Left lobe of liver (tissue), 2 donors: ENCODE measurements at places on chromosomes 1 and 21.
A peak's percentile ranks its signal among the peaks of the same experiment; 100 is the strongest.

GRCh38 chr1:184289825-184290550, 96.8 kb upstream of the C1orf21 start:
- no peak for DNase-seq

DNA sequence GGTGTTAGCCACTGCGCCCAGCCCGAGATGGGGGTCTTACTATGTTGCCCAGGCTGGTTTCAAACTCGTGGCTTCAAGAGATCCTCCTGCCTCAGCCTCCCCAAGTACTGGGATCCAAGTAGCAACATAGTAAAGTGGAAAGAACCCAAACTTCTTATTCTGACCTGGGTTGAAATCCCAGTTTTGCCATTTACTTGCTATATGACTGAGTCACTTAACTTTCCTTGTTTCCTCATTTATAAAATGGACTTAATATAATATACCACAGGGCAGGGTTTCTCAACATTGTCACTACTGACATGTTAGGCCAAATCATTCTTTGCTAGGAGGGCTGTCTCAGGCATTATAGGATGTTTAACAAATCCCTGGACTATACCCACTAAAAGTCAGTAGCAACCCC, 6.7 kb downstream of the PFDN2 start:
- DNase-seq: no peak

GRCh38 chr1:75582725-75583261, 28.1 kb downstream of the SLC44A5 start:
- DNase-seq: no peak

DNA sequence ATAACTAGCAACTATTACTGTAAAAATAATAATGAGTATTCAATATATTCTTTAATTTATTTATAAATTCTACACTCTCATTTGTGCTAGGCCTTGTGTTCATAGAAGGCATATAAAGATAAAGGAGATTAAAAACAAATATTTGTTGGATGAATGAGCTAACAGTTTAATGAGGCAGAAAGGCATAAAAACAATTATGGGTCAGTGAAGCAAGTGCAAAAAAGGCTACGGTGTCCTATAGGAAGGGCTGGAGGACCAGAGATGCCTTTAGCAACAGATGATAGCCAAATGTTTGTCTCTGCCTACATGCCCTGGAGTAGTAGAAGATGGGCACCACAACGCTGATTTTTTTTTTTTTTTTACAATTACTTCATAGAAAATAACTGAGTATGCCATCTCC, 45.7 kb downstream of the PTGS2 start:
- DNase-seq: no peak

DNA sequence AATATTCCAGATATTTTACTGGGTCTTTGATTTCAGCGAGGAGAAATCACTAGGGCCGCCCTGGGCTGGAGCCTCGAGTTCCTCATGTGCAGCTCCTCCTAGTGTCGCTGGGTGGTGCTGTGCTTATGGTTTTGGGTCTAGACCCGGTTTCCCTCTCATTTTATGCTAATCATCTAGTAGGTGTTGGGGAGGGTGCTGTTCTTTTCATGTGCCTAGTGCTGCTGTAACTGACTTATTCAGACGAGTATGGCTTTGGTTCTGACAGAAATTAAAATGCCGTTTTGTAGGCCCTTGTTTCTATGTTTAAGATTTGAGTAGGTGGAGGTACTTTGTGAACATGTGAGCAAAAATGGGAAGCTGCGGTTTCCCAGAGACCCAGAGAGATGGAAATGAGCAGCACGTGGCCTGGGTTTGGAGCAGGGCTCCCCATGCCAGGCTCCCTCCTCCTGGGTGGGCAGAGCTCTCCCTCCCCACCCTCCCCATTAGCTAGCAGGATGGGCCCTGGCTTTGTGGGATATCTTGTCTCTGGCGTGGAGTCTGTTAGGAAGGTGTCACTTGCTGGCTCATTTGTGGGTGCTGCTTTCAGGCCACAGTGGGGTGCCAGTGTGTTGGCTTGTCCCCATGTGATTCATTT, 74.0 kb upstream of the GPR88 start:
- DNase-seq: peak; percentile 68

GRCh38 chr1:10032590-10033358, at the start of gene UBE4B:
TSS of gene UBE4B (plus strand) at chr1:10032958. CDS start at chr1:10033671, 713 bp downstream.
- DNase-seq: peak; percentile 99

DNA sequence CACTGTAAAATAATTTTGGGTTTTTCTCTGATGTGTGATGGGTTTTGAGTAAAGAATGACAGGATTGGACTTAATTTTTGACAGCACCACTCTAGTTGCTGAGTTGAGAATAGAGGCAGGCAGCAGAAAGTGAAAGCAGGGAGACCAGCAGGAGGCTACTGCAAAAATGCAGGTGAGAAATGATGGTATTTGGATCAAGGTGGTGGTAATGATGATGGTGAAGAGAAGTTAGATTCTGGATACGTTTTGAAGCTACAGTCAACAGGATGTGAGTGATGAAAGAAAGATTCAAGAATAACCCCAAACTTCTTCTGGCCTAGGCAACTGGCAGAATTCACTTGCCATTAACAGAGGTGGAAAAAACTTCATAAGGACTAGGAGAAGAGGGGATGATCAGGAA, 14.8 kb upstream of the AK5 start:
- no peak for DNase-seq

DNA sequence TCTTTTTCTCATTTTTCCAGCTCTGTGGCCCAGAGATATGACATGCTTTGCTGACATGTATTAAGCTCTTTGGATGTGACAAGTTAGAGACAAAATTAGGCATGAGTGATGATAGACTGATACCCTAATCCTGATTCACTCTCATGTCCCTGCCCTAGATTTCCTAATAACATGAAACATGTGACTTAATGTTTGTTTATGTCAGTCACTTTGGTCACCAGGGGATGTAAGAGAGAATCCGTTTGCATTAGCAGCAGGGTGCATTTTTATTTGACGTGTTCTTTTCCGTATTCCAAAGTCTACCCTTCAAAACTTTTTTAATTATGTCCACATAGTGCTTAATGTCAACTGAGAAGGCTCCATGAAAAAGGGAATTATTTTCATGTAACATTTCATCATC, 192.4 kb downstream of the HMCN1 start:
- DNase-seq: no peak

GRCh38 chr1:220754212-220754917, 6.2 kb downstream of the MTARC2 start:
- peak; percentile 33 for DNase-seq

- no peak for DNase-seq
Observed at GRCh38 chr1:29711582-29712283, 475.4 kb downstream of the PTPRU start.

DNA sequence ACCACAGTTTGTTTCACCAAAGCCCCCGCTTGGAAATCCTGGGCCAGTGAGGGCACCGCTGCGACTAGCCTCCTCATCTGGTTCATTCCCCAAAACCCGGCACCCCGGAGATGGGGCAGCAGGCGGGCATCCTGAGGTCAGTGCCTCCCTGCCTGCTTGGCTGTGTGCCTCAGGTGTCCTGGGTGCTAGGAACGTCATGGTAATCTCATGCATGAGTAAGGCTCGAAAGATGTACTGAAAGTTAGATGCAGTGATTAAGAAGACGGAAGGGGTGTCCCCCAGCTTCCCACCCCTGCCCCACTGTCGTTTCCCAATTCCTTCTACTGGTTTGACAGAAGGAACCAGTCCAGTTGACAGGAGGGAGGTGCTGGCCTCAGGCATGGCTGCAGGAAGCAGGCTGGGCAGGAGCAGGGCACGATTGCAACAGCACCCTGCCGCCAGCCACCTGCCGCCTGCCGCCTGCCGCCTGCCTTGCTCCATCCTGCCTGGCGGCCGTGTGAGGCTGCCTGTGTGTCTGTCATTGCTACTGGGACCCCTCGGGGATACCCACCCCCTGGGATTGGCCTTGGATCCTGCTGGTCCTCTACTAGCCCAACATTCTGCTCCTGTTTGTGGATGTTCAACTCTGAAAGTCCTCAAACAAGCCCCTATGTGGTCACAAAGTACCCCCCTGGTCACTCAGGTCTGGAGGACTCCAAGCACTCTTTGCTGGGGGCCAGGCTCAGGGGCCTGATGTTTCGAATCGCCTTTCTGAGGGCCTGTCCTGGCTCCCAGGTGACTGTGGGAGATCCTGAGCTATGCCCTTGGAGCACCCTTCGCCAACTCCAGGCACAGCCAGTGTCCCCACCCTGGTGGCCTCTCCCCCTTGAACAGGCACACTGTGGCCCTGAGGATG, 73.0 kb upstream of the IFFO2 start:
- peak; percentile 76 for DNase-seq

DNA sequence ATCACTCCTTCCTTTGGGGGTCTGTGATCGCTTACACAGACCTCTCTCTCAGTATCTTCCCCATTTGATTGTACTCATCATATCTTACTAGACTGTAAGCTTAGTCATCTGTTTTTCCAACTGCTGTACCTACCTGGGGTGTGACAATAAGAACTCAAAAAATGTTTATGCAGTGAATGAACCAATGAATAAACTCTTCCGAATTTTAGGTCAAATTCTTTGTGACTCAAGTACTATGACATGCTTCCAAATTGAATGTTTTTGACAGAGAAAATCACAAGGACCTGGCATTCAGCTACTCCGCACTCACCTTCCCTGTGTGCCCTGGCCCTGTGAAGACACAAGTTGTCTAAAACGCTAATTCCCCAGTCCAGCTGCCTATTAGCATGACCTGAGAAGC, 42.1 kb downstream of the TMCO4 start:
- no peak for DNase-seq

DNA sequence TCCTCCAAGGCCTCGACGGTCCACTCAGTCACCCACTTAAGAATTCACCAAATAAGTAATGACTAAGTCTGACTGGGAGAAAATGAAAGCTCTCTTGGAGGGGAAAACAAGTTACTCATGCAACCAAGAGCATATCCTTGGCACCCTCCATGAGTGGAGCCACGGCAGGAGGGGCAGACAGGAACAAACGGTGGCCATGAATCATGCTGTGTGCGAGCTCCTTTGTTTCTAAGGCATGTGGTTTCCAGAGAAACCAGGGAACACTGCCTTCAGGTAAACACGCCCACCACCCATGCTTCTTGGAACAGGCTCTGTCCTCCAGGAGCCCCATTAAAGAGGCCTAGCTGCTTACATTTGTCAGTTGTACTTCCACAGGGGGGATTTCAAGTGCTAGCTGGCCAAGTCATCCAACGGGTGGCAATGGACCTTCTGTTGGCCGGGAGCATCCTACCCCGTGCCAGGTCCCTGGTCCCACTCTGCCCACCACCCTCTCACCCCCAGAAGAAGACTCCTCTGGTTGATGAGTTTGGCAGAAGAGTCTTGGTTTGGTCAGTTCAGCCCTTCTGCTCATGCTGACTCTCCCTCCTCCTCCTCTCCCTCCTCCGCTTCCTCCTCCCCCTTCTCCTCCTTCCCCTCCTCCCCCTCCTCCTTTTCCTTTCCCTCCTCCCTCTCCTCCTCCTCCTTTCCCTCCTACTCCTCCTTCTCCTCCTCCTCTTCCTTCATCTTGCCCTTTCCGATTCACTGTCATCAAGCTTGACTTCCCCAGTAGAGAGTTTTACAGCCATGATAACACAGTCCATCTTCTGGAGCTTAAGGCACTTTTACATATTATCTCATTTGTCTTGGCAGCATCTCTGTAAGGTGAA, 107.6 kb downstream of the CCDC185 start:
- DNase-seq: no peak

DNA sequence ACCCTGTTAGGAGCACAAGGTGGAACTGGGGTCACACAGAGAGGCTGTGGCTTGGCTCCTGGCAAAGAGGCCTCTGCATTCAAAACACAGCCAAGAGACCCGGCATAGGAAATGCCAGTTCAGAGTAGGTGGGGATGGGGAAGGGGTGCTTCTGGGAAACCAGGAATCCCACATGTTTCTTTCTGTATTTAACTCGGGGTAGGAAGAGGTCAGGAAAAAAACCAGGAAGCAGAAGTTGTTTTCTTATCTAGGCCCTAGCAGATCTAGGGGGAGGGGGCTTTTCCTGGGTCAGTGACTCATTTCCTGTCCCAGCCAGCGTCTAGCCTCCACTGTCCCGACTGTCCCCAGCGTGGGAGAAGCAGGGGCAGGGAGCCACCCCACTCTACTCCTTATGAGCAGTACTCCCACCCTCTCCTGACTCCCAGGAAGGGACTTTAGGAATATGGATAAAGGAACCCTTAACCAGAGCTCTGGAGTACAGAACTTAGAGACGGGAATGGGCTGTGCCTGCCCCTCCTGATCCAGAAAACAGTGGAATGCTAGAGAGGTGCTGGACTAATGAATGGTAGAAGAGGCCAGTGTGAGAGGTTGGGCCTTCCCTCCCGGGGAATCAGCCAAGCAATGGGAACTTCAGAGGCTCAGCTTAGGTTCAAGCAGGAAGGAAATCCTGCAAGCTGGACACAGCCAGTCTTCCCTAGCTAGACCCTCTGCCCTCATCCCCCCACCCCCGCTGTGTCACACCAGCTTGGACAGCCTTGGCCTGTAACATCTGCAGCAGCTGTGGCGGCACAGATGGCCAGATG, 5.7 kb downstream of the FHL3 start:
- DNase-seq: no peak

DNA sequence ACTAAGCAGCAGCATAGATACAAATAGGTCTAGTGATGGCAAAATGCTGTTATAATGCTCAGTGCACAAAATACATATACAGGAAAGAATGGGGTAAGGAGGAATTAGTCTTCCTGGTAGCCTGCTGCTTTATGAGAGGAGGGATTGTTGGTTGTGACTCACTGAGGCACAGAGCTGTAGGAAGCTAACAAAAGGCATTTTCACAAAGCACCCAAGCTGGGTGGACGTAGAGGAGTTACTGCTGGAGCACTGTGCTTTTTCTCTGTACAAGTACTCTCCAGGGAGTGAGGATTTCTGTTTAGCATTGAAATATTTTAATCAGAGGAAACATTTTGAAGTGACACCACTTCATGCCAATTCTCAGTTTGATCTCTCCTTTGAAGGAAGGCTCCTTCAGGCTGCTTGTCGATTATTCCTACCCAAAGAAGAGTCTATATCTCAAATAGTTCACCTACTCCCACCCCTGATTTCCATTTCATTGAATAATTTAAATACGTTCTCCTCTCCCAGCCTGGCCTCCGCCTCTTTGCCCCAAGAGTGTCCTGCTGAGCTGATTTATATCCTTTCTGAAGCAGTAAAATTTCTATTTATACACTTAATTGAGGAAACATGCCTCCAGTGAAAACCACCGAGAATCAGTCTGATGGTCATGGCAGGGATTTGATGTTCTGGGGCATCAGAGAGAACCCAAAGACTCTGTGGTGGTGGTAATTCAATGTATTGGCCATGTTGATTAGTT, 271.9 kb downstream of the HHAT start:
- no peak for DNase-seq

DNA sequence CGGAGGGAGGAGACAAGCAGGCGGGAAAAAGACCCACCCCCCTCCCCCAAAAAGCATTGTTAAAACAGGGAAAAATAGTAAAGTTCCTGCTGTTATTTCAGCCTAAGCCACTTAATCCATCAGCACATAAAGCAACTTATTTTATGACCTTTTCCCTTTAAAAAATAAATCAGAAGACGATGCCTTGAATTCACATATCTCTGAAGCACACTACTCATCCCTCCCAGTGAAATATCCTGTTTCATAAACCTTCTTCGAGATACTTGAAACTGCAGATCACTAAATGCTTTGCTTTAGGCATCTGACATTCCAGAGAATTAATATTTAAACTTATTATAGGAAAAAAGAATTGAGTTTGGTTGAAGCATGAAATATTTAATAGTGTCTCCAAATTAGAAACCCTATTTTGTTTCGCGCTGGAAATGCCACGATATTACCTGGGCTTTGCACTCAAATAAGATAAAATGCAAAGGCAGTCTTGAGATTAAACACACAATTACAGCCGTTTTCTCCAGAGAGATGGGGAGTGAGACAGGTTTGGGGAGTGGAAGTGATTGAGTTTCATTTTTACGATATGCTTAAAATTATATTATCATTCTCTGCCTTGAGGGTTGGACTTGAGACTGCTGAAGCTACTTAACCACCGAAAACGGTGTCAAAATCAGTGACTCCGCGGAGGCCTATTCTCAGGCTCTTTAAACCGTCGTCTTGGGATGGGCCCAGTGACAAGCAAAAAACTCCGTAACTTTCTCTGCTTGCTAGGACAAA, 9.3 kb downstream of the GLIS1 start:
- DNase-seq: no peak
